Iris pigment epithelial cell (primary cell): ENCODE measurements at places on chromosomes 16 and 17.

DNA sequence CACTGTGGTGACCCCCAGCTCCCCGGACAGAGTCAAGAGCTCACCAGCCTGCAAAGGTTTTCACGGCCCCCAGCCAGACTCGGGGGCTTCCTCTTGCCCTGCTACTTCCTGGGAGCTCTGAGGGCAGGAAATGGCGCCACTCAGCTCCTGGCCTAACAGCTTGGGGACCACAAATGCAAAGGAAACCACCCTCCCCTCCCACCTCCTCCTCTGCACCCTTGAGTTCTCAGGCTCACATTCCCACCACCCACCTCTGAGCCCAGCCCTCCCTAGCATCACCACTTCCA, 375 bp upstream of the SPN start:
- no peak for DNase-seq

DNA sequence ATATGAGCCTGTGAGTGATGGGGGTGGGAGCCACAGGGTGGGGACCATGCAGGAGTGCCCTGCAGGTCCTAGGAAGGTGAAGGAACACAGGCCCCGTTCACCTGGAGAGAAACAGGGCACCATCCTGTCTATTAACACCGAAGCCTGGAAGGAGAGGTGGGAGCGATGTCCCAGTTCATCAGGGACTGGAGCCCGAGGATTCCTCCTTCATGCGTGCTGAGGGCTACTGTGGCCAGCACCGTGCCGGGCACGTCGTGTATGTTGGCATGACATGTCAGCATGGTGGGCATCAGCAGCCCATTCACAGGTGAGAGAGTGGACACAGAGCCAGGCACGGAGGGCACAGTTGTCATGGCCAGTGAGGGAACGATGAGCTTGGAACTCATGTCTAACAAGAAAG, 1.4 kb downstream of the WFIKKN2 start:
- DNase-seq, result no peak

- peak; percentile 22 for DNase-seq
Observed at GRCh38 chr16:11205754-11206581, 50.0 kb downstream of the SOCS1 start.

DNA sequence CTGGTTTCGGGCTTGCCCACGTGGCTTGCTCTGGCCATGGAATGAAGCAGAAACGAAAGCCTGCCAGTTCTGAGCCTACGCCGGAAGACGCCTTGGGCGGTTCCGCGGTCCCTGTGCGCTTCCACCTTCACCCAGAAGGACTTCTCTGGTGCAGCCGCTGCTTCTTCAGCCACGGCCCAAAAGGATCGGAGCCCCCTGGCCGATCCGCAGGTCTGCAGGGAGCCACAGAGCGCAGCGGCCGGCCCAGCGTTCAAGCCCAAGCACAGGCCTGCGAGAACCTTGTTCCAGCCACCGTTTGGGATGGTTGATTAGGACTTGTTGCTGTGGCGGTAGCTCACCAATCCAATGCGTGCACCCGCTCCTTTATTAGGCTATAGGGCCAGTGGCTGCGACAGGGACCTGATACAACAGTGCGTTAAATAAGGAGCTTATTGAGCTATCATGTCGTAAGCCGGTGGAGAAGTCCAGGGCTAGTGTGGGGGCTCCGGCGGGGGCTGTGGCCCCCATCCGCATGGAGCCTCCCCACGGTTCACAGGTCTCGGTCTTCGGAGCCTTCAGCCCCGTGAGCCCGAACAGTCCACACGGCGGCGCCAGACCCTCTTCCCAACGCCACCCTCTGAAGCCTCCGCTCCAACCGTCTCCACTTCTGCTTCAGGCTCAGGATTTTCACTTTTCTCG, 10.2 kb upstream of the MPP2 start:
- DNase-seq, result peak; percentile 28
